ENCODE measurements at places on chromosomes 5 and 9.

GRCh38 chr5:54476682-54477081, 21.2 kb downstream of the HSPB3 start:
- no peak overlapping the region for H3K4me3 ChIP-seq
- no peak for DNase-seq
- no peaks in the 10 kb centered on the region for H3K36me3 ChIP-seq
- peaks cover 2% of the 10 kb centered on the region for H3K4me1 ChIP-seq
- no peaks in the 10 kb centered on the region for H3K27me3 ChIP-seq
- no peak overlapping the region for H3K27ac ChIP-seq

GRCh38 chr9:15444141-15444540, 21.5 kb downstream of the SNAPC3 start:
- H3K36me3 ChIP-seq: peaks cover 17% of the 10 kb centered on the region
- H3K4me3 ChIP-seq: no peak overlapping the region
- H3K27ac ChIP-seq: no peak overlapping the region
- H3K27me3 ChIP-seq: no peaks in the 10 kb centered on the region
- H3K4me1 ChIP-seq: no peaks in the 10 kb centered on the region
- no peak for DNase-seq

DNA sequence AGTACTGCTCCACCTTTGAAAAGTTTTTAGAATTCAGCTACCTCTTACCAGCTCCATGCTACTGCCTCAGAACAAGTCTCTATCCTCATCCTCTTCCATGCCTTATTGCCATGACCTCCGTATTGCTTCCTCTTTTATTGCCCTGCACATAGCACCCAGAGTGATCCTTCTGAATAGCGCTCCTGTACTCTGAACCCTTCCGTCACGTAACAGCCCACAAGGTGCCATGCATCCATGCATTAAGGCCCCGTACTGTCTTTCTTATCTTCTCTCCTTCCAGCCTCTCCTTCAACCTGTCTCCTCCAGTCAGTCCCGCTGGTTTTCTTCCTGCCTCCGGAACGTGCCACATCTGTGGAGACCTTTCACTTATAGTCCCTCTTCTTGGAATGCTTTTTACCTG, 273.3 kb upstream of the SEMA6A start:
- no peak overlapping the region for H3K4me3 ChIP-seq
- H3K27ac ChIP-seq: no peak overlapping the region
- no peaks in the 10 kb centered on the region for H3K36me3 ChIP-seq
- H3K4me1 ChIP-seq: no peaks in the 10 kb centered on the region

GRCh38 chr5:37771731-37772130, 68.1 kb downstream of the GDNF start:
- peaks cover 38% of the 10 kb centered on the region for H3K4me1 ChIP-seq
- no peaks in the 10 kb centered on the region for H3K27me3 ChIP-seq
- H3K36me3 ChIP-seq: no peaks in the 10 kb centered on the region
- H3K4me3 ChIP-seq: no peak overlapping the region
- DNase-seq: peak; percentile 96

DNA sequence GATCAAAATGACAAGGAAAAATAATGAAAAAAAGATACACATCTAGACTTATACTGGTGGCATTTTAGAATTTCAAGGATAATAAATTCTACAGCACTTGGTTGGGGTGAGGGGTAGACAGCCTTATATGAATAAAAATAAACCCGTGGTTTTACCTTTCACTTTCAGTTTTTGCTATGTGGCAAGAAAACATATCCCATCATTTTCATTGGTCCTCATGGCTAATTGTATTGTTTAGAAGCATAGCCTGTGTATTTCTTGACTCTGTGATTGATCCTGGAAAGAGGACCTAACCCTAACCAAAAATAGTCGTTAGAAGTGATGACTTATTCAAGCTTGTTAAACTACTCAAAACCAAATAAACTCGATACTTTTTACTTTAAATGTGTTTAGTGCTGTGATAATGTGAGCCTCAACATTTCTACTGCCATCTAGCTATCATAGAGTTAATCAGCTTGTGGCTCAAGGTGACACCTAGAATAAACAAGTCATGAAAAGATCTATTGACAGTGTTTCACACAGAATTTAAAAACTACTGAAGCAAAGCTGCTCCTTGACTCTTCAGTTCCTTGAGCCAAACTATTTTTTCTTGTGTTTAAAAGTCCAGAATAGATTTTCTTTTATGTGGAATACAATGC, 153.3 kb upstream of the IZUMO3 start:
- no peaks in the 10 kb centered on the region for H3K36me3 ChIP-seq
- no peak overlapping the region for H3K27ac ChIP-seq
- no peaks in the 10 kb centered on the region for H3K4me1 ChIP-seq
- H3K27me3 ChIP-seq: no peaks in the 10 kb centered on the region
- DNase-seq: no peak
